ENCODE measurements at places on chromosomes 1 and 21.
A peak's percentile ranks its signal among the peaks of the same experiment; 100 is the strongest.

GRCh38 chr21:42122808-42123207 is 51.7 kb downstream of the UMODL1 start:
- no peak for DNase-seq

DNA sequence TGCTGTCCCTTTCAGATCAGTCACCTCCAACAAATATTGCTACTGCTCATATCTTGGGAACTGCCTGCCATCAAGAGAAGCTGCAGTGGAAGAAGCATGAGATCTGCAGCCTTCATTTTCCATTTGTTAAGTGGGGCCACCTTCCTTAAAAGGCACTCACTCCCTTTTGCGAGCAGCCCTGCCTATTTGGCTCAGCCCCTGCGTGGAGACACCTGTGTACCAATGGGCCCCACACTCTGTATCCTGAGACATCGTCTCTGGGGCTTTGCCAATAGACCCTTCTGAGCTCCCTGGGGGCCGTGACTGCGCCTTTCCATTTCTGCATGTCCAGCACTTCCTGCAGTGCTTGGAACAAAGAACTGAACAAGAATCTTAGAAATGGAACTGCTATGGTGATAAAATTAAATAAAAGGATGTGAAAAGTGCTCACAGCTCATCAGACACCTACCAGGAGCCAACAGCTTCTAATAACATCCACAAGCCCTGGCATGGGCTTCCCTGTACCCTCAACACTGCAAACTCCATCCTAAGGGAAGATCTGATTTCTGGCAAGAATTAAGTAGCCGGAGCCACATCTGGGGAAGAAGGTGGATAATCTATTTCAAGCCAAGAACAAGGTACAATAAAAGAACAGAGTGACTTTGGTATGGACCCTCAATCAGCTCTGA is 36.7 kb downstream of the PARP1 start:
- DNase-seq: no peak

GRCh38 chr1:243791586-243792267 is 58.3 kb downstream of the AKT3 start:
- no peak for DNase-seq

DNA sequence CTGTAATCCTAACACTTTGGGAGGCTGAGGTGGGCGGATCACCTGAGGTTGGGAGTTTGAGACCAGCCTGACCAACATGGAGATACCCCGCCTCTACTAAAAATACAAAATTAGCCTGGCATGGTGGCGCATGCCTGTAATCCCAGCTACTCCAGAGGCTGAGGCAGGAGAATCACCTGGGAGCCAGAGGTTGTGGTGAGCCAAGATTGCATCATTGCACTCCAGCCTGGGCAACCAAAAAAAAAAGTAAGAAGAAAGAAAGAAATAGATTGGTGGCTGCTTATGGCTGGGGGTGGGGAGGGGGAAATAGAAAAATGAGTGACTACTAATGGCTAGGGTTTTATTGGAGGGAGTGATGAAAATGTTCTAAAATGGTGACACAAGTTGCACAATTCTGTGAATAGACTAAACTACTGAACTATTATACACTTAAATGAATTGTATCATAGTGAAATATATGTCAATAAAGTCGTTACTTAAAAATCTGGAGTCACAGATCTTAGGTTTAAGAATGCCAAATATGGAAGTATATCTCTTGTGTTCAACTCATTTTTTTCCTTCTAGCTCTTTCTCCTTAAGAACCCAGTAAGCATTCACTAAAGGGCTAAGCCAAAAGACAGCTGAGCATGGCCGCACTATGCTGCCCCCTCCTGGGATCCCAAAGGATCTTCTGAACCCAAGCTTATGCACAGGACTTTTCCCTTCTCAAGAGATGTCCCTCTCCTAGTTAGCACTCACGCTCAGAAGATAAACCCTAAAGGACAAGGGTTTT is 3.2 kb upstream of the NPL start:
- peak; percentile 38 for DNase-seq

GRCh38 chr21:31162827-31163226 is 124.6 kb upstream of the KRTAP19-8 start:
- DNase-seq: no peak

GRCh38 chr21:28148400-28149064 is 844.1 kb downstream of the LTN1 start:
- DNase-seq: no peak

DNA sequence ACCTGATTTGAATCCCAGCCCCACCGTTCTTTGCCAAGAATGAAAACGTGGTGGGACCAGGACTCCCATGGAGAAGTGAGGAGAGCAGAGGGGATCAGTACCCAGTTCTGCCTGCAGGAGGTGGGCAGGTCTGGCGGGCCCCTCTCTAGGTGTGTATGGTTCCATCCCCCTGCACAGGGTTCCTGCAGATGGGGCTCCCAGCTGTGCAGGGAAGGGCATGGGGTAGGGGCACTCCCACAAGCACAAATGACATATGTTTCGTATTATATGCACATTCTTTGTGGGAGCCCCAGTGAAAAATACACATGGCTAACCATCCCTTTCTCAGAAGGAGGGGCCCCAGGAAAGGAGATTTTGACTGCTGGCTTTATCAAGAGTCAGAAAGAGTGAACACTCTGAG is 144.6 kb downstream of the PLPP3 start:
- DNase-seq: no peak

- no peak for DNase-seq
These were observed 51.4 kb upstream of the GJA8 start for GRCh38 chr1:147851149-147851548.

- no peak for DNase-seq
These were observed 27.4 kb upstream of the RC3H1 start for GRCh38 chr1:174049514-174049913.

- no peak for DNase-seq
These were observed 28.6 kb upstream of the CITED4 start for GRCh38 chr1:40890771-40891170.

GRCh38 chr1:156553860-156554485 is 18.4 kb downstream of the IQGAP3 start:
- DNase-seq: no peak

DNA sequence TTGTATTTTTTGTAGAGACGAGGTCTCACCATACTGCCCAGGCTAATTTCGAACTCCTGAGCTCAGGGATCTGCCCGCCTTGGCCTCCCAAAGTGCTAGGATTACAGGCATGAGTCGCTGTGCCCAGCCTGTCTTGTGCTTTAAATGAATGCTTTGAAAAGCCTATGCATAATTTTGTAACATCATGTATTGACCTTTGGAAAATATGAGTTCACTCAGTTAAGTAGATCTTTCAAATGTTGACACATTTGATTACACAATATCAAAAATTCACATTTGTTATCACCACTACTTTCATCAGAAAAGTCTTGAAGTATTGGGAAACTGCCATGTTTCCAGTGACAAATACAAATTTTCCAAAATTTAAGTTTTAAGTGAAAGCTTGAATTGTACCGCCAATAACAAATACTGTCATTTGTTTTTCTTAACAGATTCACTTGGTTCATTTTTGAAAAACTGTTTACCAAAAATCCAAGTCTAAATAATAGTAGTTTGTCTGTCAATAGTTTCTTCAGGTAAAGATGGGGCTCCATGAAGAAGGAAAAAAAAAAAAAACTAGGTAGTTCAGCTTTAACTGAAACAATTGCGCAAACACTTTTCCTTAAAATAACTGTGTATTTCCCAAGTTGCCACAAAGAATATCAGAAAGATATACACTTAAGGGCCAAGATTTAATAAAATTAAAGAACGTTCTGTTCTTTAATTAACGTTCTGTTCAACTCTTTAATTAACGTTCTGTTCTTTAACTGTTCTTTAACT is 233.2 kb upstream of the NR5A2 start:
- no peak for DNase-seq

DNA sequence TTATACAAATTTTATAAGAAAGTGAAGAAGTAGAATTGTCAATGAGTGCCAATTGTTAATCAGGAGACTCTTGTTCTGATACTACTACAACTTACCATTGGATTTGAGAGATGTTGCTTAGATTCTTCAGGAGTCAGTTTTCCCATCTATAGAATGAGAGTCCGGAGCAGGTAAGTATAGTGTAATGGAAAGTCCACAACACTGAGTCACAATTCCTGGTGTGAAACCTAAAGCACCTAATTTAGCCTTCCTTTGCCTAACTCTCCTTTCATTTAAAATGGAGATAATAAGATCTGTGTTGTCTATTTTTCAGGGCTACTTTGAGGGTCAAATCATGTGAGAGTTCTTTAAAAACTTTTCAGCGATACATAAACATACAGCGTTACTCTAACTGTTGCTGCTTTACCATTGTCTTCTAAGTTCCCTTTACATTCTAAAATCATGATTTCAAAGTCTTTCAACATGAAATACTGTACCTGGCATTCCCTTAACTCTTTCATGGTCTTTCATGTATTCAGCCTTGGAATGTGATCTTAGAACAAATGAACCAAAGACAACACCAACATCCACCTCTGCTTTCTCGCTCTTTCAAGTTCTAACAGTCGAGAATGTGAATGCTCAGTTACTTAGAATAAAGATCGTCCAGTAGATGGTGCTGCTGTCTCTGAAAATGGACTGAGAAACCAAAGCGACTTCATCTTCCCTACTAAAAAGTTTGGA is 90.9 kb downstream of the SLC30A10 start:
- DNase-seq: no peak

GRCh38 chr1:30693366-30693765 is 30.0 kb downstream of the MATN1 start:
- DNase-seq: no peak

GRCh38 chr1:30984991-30985503 is 76.5 kb upstream of the SDC3 start:
- DNase-seq: no peak

DNA sequence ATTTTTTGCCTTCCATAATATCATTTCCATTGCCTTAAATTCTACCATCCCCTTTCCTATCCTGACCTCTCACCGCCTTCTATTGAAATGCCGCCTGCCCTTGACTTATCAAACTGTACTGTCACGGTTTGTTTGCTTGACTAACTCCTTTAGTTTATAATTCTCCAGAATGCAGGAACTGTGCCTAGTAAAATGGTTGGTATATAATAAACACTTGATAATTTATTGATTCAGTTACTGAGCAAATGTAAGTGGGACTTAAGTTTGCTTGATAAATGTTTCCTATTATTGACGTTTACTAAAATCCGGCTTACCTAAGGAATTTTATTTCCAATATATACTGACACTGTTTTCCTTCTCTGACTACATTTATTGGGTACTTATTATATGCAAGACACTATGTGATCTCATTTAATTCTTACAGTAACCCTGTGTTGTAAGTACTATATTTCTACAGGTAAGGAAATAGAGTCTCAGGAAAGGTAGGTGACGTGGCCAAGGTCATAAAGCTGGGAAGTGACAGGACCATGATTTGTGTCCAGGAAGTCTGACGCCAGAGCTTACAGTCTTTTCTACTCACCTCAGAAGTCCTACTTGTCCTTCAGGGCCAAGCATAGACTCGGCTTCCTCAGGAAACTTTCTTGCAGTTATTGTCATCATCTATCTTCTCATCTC is 35.7 kb downstream of the DPT start:
- no peak for DNase-seq

GRCh38 chr1:22573237-22573636 is 9.9 kb downstream of the EPHA8 start:
- no peak for DNase-seq

- DNase-seq: no peak
These were observed 421.5 kb downstream of the PTPRU start for GRCh38 chr1:29657816-29658215.

GRCh38 chr1:77081834-77082233 is 137.4 kb downstream of the PIGK start:
- no peak for DNase-seq

- DNase-seq: no peak
These were observed 4.7 kb downstream of the AMY2B start for GRCh38 chr1:103576065-103576464.

GRCh38 chr1:93331412-93331811 is 14.3 kb upstream of the DR1 start:
- no peak for DNase-seq

DNA sequence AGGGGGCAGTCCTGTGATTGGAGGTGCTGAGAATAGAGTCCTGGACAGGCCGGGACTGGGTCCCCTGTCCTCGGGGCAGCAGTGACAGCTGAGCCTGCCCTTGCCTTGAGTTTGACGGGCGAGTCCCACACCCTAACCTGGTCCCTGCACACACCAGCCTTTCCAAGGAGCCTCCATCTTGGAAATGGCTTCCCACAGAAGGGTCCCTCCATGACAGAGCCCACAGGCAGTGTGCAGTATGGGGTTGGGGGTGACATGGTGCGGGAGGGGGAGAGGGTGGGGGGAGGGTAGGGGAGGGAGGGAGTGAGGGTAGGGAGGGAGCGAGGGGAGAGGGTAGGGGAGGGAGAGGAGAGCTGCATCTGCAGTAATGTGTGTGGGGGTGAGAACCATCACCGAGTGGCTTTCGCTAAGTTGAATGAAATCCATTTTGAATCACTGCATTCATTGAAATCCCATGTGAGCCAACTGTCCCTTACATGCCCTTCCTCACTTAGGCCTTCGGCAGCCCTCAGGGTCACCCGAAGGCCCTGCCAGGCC is 10.1 kb upstream of the TMEM52 start:
- DNase-seq: no peak

- DNase-seq: no peak
These were observed 52.4 kb upstream of the CCDC190 start for GRCh38 chr1:162913345-162913744.

DNA sequence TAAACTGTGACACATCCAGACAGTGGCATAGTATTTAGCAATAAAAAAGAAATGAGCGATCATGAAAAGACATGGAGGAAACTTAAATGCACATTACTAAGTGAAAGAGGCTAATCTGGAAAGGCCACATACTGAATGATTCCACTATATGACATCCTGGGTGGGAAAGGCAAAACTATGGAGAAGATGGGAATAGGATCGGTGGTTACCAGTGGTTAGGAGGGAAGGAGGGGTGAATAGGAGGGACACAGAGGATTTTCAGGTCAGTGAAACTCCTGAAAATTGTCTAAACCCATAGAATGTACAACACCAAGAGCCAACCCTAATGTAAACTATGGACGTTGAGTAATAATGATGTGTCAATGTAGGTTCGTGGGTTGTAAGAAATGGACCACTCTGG is 13.8 kb downstream of the AGT start:
- no peak for DNase-seq

GRCh38 chr1:209882942-209883340 is 55.1 kb upstream of the SYT14 start:
- no peak for DNase-seq

- DNase-seq: no peak
These were observed 22.0 kb downstream of the PARS2 start for GRCh38 chr1:54742282-54742681.

DNA sequence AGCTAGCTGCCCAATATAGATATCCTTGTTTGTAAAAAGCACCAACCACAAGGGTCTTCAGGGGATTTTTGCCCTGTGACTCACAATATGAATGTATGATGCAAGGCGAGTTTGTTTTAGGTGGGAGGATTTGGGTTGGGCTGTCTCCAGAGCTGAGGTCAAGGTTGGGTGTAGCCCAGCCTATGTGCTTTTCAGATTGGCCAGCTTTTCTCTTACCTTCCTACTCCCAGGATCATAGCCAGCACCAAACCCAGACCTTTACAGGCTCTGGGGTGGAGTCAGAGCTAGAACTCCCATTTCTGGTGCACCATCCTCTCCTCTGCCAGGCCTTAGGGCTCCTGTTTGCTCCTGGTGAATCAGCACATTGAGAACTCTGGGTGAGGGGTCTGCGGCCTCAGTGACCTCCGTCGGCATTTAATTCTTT is 55.6 kb upstream of the GCLM start:
- no peak for DNase-seq

- DNase-seq: peak; percentile 38
These were observed 56.5 kb upstream of the SELENON start for GRCh38 chr1:25743164-25744139.
